Retinal pigment epithelial cell (primary cell): ENCODE measurements at places on chromosomes 7 and 10.

DNA sequence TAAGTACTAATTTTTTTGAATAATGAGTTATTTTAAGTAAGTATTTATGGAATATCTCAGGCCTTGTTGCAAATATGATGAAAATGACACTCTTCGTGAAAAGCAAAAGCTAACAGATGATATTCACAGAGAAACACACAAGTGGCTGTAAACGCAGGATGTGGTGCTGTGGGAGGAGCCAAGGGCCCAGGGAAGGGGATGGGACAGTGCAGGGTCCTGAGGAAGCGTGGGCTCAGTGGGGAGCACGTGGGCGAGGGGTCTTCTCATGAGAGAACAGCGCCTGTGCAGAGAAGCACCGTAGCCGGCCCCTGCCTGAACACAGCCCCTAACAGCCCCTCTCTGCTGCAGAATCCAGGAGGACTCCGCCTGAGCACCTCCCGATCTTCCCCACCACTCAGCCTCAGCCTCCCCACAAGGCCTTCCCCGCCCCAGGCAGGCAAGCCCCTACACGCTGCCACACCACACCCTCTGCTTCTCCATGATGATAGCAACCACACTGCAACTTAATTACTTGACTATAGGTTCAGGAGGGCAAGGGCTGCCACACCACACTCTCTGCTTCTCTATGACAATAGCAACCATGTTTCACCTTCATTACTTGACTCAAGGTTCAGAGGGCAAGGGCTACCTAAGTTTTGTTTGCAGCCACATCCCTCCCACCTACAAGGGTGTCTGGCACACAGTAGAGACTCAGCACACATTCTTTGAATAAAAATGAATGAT, 152.6 kb upstream of the RNF32 start:
- no peak for DNase-seq

DNA sequence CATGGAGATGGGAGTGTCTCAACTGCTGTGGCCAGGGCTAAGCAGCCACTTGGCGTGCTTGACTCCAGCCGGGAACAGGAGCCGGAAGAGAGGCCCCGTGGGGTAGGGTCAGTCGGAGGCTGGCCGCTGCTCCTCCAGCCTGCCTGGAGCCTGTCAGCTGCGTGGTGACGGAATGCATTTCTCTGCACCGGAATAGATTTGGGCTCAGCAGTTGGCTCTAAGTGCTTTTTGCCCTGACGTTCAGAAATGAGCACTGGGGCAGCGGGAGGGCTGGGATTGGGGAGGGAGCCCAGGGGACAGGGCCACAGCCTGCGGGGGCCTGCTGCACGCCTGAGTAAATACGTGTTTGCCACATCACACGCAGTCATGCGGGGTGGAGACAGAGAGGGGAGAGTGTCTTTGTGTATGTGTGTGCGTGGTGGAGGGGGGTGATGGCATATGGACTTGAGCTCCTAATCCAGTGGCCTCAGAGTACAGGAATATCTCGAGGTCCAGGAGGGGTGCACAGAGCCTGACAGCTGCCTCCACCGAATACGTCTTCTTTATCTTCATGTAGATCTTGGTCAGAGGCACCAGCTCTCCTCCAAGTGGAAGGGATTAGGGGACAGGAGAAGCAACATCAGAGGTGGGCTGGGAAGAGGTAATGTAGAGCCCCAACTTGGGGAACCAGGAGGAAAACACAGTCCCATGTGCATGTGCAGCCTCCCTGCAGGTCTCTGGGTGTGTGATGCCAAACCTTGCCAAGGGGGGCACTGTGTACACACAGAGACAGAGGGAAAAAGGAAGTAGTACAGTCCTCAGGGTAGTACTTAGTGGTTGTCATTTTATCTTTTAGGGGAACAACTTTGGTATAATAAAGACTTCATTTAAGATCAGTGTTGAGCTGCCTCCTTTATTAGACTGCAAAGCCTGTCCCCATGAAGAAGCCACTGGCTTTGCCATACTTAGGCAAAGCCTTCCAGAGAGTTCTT, 151.4 kb downstream of the CDH23 start:
- peak; percentile 20 for DNase-seq

- peak; percentile 33 for DNase-seq
These were observed 273.6 kb upstream of the PODXL start for GRCh38 chr7:131829947-131830558.

- peak; percentile 77 for DNase-seq
These were observed 165.5 kb downstream of the MDFIC start for GRCh38 chr7:115087437-115087836.

DNA sequence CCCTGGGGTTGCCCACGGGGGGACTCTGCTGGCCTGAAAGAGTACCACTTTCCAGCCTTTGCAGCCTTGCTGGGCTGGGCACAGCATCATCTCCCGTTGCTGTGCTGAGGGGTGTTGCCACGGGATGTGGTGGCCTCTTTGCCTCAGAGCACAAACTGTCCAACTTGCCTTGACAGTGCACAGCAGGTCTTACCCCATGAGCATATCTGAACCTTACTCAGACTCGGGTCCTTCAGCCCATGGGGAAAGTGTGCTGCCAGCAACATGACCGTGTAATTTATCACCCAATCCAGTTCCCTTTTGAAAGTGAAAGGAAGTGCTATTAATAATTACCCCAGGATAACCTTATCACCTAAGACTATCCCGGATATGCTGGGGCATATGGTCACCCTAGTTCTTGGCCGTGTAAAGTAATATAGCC, 46.8 kb downstream of the TBXAS1 start:
- no peak for DNase-seq

- DNase-seq: no peak
These were observed 5.9 kb downstream of the TSPAN33 start for GRCh38 chr7:129150199-129150996.

DNA sequence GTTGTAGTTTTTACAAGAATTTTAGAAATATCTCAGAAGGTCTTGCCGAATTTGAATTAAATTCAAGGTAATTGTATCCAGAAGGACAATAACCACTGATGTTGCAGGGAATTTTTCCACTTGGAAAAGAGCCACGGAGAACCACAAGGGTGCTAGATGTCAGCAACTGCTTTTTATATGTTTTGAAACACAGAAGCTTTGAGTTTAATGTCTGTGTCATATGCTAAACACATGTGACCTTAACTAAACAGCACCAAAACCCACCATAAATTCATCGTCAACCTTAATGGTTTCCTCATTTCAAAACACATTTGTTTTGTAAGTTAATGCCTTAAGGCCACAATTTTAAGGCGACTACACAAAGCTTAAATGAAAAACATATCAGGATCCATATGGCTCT, 106.9 kb downstream of the COL28A1 start:
- no peak for DNase-seq

GRCh38 chr7:68963552-68963951, 634.7 kb upstream of the AUTS2 start:
- DNase-seq: peak; percentile 92

DNA sequence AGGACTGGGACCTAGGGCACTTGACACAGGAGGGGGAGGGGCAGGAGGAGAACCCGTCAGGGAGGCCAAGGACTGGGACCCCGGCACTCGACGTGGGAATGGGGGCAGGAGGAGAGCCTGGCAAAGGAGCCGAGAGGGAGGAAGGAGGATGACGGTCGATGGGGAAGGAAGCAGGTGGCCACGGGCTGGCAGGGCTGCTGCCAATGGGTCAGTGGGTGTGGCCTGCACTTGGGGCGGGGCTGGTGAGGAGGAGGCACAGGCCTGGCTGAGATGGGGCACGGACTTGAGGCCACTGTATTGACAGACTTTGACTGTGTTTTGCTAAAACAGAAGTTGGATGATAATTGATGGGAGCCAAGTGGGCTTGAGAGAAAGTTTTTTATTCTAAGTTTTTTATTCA, 68.9 kb downstream of the RBM33 start:
- no peak for DNase-seq

DNA sequence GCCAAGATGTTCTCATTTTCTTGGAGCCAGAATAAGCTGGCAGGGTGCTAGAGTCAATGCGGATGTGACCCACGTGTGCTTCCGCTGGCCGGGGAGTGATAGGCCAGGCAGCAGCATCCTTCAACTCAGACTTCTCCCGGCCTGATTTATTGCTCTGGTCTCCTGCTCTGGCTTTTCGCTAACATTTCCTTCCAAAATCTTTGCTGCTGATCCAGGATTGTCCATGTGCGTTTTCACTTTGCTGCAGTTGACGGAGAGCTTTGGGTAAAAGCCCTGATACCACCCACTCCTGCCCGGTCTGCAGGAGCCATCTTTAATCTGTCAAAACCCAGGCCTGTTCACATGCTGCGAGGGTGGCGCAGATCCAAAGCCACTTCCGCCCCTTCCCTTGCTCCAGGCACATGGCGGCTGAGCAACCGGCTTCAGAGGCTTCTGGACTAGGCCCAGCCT, 106.8 kb downstream of the CYP26A1 start:
- DNase-seq: no peak
